ENCODE measurements at places on chromosomes 6 and 20. TPM values are rescaled to one million over a fixed set of nuclear protein-coding genes. Genes with fewer than 3 reads are reported as not detected.

Gene SLC17A1
- not detected for total RNA-seq

Gene SLC44A4
- total RNA-seq, result 0.55 TPM

Gene ACTL10
- total RNA-seq, result 0.77 TPM

DNA sequence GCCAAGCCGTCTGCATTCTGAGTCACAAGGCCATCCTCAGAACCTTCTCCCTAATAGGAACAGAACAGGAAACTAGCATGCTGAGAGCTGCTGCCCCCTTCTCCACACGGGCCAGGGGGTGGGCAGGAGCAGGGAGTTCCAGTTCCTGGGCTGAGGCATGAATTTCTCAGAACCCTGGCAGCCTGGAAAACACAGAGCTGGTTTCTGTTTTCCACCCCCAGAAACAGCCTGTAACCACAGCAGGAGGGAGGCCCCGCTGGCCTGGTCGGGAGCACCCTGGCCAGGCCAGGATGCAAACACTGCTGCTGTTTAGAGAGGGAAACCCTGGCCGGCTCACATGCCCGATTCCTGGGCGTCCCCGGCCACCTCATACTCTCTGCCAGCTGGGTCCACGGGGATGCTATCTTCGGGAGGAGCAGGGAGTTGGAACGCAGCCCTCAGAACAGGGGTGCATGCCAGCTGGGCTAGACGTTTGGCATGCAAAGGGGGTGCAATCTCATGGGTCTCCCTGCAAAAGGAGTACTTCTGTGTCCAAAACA, 130.1 kb downstream of the NFATC2 start:
- no peaks in the 10 kb centered on the region for H3K27me3 ChIP-seq
- H3K36me3 ChIP-seq, result no peaks in the 10 kb centered on the region
- H3K4me3 ChIP-seq, result no peak overlapping the region
- H3K27ac ChIP-seq, result peak overlapping the region; percentile 79
- peak; percentile 10 for DNase-seq
- H3K4me1 ChIP-seq, result peaks cover 20% of the 10 kb centered on the region

All from spinal cord (tissue), 10 donors.